ENCODE measurements at places on chromosomes 6 and 20.

DNA sequence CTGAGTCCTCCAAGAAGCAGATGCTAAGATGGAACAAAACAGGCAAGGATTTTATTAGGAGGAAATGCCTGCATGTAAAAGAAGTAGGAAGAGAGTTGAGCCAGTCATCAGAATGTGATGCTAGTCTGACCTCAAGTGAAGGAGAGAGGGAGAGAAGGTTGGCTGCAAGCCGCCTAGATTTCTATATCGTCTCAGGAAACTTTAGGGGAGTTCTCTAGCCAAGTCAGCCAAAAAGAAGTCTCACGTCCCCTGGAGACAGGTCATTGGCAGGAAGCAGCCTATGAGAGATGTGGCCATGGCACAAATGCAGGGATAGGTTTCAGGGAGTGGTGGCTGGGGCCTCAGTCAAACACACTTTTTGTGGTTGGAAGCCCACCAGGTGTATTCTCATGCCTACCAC is 378.0 kb downstream of the CD109 start:
- DNase-seq, result no peak

GRCh38 chr20:2750491-2751251 is 49.8 kb downstream of the CPXM1 start:
- peak; percentile 58 for DNase-seq

DNA sequence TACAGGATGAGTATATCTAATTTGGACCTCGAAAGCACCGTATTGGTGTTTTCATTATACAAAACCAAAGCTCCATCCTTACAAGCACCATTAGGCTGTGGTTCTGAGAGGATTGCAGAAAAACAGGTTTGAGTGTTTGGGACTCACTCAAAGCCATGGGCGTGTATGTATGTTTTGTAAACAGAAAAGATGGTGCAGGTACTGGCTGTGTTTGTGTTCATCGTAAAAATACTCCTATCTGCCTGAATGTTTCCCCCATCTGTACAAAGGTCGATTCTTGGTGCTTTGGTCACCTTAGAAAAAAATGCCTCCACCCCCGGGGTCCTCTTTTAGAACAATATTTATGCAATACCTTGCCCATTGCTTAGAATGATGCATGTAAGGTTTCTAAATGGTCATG is 286.6 kb downstream of the TSHZ2 start:
- no peak for DNase-seq

GRCh38 chr20:11581271-11581670 is 336.4 kb upstream of the BTBD3 start:
- DNase-seq, result no peak

- no peak for DNase-seq
Measured at GRCh38 chr6:152204591-152204990, 397.1 kb downstream of the ESR1 start.

DNA sequence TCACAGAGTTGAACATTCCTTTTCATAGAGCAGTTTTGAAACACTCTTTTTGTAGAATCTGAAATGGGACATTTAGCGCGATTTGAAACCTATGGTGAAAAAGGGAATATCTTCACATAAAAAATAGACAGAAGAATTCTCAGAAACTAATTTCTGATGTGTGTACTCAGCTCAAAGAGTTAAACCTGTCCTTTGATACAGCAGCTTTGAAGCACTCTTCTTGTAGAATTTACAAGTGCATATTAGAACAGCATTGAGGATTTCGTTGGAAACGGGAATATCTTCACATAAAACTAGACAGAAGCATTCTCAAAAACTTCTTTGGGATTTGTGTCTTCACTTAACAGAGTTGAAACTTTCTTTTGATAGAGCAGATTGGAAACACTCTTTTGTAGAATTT is 650.7 kb upstream of the ZNF337 start:
- DNase-seq, result no peak

GRCh38 chr6:163708466-163708865 is 293.9 kb downstream of the QKI start:
- no peak for DNase-seq

- DNase-seq, result no peak
Measured at GRCh38 chr20:51346686-51347485, 195.6 kb downstream of the NFATC2 start.

DNA sequence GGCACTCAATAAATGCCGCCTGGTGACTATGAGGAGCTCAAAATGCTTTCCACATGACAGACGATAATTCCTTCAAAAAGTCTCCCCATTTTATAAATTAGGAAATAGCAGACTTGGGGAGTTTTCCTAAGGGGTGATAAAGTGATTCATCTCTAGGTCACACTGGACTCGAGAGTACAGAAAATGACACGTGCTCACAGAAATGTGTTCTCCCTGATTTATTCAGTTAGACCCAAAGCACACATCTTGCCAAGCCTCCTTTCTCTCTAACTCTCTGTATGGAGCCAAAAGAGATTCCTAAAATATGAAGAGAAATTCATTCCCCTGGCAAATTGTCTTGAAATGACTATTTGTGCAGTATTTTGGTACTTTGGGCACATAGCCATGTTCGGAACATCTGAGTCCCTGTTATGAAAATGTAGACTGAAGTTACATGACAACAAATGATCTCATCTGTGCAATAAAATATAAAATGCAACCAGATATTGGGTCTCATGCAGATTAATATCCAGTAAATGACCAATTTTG is 381.1 kb downstream of the TFAP2B start:
- no peak for DNase-seq

GRCh38 chr6:24929242-24929641 is 6.5 kb downstream of the RIPOR2 start:
- DNase-seq, result no peak

DNA sequence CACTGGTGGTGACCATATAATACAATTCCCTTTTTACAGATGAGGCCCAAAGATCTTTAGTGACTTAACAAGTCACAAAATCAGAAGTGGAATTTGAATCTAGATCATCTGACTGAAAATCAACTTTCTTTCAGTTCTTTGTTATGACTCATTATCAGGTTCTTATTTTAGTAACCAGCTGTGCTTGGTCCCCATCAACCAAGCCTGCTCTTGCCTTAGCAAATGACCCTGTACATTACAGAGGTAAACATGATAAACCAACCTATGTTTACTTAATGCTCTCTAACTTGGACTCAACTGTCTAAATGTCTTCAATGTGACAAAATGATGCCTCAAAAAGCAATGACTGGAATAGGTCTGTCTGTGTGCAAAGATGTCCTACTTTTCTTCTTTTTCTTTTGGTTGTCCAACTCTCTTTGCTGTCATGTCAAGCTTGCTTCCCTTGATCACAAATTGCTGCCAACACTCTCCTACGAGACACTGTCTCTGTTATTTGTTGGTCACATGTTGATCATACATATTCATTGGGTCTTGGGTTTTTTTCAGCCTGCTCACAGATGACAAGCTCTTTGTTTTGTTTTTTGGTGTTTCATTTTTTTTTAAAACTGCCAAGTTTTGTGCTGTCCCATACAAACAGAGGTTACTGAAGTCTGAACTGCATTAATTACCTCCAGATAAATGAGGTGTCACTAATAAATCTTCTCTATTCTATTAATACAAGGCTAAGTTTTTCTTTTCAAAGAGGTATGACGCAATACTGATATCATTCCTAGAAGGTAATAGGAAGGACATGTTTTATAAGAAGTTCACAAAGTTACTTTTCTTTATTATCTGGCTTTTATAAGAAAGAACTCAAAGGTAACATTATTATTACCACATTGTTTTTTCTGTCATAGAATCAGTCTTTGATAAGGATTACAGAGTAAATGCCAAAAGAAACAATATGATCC is 62.2 kb upstream of the PLN start:
- no peak for DNase-seq

GRCh38 chr6:13383328-13384163 is 55.2 kb upstream of the TBC1D7 start:
- DNase-seq, result no peak

DNA sequence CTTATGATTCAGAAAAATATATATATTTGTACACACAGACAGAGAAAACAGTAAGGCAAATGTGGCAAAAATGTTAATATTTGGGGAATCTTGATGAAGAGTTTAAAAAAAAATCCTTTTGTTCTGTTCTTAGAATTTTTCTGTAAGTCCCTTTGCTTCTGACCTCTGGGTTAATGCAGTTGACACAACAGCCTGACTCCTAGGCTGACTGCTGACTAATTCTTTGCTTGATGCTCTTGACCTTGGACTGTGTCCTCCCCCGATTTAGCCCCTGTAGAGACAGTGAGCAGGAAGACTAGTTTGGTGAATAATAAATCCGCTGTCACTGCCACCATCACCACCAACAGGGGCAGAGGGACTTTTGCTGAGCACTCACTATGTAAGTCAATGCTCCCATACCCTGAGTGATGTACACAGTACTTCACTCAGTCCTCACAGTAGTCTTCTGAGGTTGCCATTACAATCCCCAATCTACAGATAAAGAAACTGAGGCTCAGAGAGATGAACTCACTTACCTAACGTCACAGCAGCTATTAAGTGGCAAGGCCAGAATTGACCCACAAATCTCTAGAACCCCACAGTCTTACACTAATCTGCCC is 71.7 kb downstream of the SNX5 start:
- no peak for DNase-seq

- no peak for DNase-seq
Measured at GRCh38 chr6:43361269-43361668, 8.2 kb downstream of the ZNF318 start.

DNA sequence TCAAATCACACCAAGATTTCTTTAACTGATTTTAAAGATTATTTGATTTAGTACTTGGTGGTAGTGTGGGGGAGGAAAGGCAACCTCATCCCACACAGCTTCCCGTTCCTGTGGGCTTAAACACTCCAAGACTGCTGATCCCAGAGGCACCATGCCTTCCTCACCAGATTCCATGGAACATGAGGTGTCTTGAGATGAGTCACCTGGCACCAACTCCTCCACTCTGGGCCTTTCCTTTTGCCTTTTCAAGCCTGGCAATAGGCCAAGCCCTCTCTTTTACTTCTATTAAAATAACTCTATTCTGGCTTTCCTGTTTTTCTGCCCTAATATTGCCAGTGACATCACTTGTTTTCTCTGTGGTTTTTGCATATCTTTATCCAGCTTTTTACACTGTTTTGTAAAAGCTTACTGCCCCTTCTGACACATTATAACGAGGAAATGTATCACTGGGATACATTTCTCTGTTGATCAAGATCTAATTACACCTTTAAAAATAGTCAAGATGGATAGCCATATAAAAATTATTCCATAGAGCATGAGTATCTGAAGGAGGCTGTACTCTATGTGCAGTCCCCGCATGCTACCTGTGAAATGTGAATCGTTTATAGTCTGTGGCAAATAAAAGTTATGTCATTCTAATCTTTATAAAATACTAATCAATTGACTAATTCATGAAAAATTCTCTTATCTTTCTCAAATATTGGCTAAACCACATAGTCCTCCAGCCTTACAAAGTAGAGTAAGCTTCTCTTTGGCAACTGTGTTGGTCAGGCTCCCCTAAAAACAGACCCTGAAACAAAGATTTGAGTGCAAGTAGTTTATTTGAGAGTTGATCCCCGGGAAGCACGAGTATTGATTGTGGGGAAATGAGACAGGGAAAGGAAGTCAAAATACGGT is 257.8 kb upstream of the KCNQ5 start:
- no peak for DNase-seq

- DNase-seq, result no peak
Measured at GRCh38 chr20:54199283-54199682, 8.6 kb upstream of the PFDN4 start.

DNA sequence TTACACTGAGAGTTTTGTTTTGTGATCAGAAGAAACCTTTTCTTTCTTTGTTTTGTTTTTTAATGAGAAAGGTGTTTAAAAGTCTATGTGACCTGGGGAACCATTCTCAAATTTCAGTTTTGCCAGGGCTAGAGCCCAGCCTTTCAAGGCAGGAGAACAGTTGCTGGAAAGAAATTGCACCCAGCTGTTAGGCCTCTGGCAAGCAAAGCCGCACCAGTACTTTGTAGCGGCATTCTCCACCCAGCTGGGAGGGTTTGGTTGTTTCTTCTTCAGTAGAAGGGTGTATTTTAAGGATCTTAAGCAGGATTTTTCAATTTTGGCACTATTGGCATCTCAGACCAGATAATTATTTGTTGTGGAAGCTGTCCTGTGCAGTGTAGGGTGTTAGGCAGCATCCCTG is 16.6 kb upstream of the MAPK13 start:
- DNase-seq, result no peak

DNA sequence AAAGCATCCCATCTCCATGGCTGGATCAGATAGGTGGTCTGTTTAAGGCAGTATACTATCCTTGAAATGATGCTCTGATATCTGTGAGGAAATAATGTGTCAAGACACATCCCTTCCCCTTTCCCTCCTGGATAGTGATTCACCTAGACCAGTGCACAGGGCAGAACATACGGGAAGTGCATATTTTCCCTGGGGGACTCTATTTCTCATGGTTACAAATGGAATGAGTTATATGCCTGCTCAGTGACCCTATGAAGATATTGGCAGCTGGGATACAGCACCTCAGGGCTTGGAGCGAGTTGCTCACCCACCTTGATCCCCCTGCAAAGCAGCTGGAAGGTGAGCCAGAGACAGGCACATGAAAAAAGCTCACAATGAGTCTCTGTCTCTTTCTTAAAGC is 67.5 kb upstream of the PRL start:
- DNase-seq, result no peak

GRCh38 chr6:105900125-105900937 is 185.8 kb upstream of the PRDM1 start:
- no peak for DNase-seq

- no peak for DNase-seq
Measured at GRCh38 chr6:63985223-63985622, 349.6 kb downstream of the PHF3 start.

GRCh38 chr6:7707787-7708186 is 18.1 kb upstream of the BMP6 start:
- no peak for DNase-seq

- DNase-seq, result no peak
Measured at GRCh38 chr6:36131511-36132245, 1.4 kb downstream of the MAPK13 start.

DNA sequence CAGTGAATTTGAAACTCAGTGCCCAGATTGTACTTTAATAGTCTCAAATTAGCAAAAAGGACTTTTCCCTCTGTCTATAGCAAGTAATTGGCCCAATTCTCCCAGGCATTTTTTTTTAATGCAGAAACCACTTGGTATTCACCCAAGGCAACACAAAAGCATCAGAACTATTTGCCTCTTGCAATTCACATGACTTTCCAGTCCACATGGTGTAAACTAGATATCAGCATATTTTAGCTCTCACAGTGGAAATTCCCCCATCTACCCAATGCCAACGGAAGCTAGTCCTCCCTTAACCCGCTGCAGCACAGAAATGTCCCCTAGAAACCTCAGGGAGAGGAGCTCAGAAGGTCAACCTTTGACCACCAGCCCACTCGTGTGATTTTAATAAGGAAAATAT is 103.4 kb upstream of the CDYL start:
- DNase-seq, result no peak

DNA sequence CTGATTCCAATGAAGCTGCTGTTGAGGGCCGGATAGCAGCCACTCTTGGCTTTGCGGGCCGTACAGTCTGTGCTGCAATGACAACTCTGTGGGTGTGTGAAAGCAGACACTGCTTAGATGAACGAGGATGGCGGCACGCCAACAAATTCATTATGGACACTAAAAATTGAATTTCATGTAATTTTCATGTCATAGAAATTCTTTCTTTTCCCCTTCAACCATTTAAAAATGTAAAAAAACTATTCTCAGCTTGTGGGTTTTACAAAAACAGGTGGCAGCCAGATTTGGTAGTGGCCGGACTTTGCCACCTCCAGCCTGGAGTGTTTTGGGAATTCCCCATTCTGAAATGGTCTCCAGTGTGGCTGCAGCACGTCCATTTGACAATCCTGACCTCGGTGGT is 26.0 kb downstream of the MAS1 start:
- no peak for DNase-seq

GRCh38 chr20:50464026-50464724 is 46.0 kb upstream of the PTPN1 start:
- DNase-seq, result peak; percentile 77
